ENCODE measurements at places on chromosomes 5 and 9.

- no peak for DNase-seq
Measured at GRCh38 chr5:76794871-76795270, 24.0 kb upstream of the F2RL1 start.

DNA sequence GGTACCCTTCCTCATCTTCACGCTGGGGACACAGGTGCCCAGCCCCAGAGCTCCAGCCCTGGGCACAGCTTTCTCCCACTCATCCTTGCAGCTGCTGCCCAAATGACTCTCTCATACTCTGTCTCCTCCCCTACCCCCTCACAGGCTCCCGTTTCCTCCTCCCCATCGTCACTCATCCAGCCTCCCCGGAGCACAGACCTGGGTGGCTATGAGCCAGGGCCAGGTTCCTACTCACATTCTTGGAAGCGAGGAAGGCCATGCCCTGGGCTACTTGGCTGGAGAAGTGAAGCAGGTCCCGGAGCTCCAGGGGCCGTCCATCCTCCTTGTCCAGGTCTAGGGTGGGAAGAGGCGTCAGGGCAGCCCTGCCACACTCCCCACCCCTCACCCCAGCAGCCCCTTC lies 29.3 kb downstream of the CSF1R start:
- no peak for DNase-seq

DNA sequence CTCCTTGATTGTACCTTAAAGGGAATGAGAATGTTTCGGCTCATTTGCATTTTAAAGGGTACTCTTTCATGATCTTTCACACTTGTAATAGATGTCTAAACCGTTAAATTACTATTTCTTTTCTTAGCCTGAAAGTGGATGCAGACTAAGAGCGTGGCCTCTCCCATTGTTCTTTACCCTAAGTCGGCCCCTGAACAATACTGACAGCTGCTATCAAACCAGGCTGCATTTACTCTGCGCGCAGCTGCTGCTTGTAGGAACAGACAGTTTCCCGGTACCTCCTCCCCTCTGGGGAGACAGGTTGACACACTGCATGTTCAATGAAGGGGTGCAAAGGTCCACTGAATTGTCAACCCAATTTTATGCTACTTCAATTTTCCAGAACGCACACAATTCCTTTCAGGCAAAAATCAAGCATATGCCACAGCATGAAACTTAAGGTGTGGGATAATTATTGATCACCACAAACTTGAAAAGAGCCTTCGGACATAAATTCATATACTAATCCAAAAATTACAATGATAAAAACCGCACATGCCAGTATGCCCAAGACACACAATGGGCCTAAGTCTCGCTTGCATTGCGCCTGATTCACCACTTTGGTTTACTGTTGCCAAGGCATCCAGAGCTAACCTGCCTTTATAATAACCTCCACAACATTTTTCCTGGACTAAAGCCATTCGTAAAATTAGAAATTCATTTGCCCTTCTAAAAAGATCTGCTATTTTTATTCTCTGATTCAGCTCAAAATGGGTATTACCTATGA lies 39.7 kb downstream of the TLE1 start:
- no peak for DNase-seq

DNA sequence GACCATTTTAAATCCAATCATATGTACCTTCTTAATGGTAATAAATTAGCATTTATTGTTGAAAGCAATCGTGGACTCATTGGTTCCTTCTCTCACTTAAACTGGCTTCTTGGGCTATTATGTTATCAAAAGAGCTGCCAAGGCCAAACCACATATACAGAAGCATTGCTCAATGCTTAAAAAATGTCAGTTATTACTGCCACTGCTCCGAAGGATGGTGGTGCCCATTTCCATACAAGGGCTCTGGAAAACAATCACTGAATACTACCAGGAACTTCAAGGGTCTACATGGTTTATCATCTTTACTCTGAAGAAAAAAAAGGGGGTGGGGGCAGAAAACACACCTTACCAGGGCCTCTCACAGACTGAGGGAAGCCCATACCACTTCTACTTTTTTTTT lies 104.3 kb downstream of the GNAQ start:
- no peak for DNase-seq

DNA sequence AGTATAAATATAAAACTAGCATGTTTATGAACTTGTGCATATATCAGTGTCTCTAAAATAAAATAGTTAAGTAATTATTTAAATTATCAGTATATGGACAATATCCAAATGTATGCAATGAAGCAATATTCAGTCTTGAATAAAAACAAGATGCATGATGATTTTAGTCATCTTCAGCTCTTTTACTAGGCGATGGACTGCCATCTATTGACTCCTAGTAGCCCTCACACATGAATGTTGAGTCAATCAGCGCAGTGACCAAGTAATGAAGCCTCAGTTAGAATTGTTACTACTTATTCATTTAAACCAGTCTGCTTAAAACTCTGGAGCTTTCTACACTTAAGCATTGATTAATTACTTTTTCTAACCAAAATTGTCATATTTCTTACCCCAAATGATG lies 92.9 kb upstream of the GRHPR start:
- no peak for DNase-seq

GRCh38 chr9:124395826-124396225 lies 19.4 kb downstream of the PSMB7 start:
- DNase-seq: no peak

GRCh38 chr9:83430681-83431080 lies 107.5 kb downstream of the FRMD3 start:
- no peak for DNase-seq

DNA sequence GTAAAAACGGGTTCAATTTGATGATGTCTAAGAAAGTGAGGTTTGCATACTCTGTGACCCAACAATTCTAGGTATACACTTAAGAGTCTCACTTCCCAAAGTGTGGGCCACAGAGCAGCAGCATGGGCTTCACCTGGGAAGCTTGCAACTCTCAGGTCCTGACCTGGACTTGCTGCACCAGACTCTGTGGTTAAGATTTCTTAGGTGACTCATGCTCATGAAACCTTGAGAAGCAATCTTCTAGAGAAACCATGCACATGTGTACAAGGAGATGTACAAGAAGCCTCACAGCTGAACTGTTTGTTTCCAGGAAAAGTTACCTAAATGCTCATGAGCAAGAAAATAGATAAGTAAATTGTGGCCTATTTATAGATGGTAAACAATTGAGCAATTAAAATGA lies 30.0 kb downstream of the DNAJC21 start:
- no peak for DNase-seq

DNA sequence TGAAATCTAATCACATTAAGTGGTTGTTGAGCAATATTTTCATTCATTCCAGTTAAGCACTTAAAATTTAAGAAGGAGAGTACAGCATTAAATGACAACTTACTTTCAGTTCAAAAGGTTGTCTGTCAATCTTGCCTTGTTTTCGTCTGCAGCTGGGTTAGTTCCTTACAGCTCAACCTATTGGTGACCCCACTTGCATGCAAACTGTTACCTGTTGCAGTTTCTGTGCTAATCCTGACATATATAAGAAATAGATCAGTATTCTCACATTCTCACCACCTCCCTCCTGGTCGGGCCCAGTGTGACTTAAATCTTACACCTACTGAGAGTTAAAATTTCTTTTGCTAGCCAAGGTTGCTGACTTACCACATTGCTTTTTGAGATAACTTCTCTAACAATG lies 191.8 kb upstream of the SMC2 start:
- no peak for DNase-seq

- no peak for DNase-seq
Measured at GRCh38 chr9:13607481-13608441, 328.3 kb upstream of the MPDZ start.

DNA sequence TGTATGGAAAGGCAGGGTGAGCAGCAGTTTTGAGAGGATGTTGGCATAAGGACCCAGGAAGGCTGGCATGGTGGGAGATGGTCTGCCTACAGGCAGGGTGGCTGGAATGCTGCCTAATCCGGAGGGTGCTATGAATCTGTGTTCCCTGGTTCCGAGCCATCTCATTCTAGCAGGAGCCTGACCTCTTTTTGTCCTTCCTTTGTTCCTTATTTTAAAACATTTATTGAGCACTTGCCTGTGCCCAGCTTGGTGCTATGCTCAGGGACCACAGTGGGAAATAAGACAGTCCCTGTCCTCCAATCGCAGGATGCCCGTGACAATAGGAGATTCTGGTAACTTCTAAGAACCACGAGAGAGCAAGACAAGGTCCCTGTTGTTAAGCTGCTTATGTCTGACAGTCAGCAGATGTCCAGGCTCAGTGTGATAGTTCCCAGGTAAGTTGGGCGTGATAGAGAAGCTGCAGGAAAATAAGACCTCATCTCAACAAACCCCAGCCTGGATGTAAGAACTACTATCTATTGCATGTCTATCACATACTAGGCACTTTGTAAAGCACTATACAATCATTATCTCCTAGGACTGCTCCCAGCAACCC lies 9.1 kb upstream of the ZBTB34 start:
- DNase-seq: no peak

GRCh38 chr9:78676009-78676408 lies 379.1 kb downstream of the PSAT1 start:
- no peak for DNase-seq
